CD4-positive, alpha-beta T cell treated with Interferon alpha-2 for 1 hour (primary cell): ENCODE measurements at places on chromosomes 16 and 17.
A peak's percentile ranks its signal among the peaks of the same experiment; 100 is the strongest.

GRCh38 chr17:14875557-14876412 lies 389.3 kb downstream of the PMP22 start:
- no peak for DNase-seq

- DNase-seq, result peak; percentile 11
Observed at GRCh38 chr16:85136213-85136701, 24.0 kb upstream of the CIBAR2 start.

- DNase-seq, result no peak
Observed at GRCh38 chr16:1601031-1601430, 10.8 kb downstream of the IFT140 start.

DNA sequence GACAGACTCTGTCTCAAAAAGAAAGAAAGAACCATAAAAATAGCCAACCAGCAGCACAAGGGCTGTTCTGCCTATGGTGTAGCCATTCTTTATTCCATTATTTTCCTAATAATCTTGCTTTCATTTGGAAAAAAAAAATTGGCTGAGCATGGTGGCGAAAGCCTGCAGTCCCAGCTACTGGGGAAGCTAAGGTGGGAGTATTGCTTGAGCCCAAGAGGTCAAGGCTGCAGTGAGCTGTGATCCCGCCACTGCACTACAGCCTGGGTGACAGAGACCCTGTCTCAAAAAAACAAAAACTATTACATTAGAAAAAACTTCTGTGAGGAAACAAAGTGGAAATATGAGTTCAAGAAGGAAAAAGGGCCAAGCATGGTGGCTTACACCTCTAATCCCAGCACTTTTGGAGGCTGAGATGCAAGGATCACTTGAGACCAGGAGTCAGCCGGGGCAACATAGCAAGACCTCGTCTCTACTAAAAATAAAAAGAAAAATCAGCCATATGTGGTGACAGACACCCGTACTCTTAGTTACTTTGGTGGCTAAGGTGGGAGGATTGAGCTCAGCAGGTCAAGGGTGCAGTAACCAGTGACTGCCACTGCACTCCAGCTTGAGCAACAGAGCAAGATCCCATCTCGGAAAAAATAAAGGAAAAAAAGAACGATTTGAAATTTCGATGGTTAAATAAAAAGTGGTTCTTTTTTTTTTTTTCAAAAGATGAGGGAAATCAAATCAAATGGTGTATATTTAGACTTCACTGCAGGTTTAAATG lies 2.5 kb downstream of the DCAKD start:
- no peak for DNase-seq
